Activated T-cell treated with anti-CD3 and anti-CD28 coated beads for 48 hours (primary cell): ENCODE measurements at places on chromosomes 5 and 9.
A peak's percentile ranks its signal among the peaks of the same experiment; 100 is the strongest.

- no peak for DNase-seq
These were observed 24.3 kb downstream of the HMHB1 start for GRCh38 chr5:143836161-143836725.

GRCh38 chr5:173967241-173967640 lies 21.7 kb upstream of the C5orf47 start:
- DNase-seq, result no peak

DNA sequence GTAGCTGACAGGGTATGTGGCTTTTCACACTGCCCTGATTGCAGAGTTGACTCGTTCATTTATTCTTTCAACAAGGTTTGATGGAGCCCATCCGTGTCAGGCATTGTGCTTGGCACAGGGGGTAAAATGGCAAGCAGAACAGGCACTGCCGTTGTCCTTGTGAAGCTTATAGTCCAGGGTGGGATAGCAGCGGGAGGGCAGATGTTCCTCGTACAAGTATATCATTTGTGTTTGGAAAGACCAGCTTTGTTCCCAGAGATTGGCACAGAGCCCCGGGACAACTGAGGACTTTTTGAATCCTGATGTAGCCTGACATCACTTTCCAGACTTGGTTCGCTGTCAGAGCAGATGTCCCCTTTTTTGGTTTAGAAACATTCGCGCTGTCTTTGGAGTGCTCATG lies 50.9 kb downstream of the MVB12B start:
- DNase-seq, result no peak

DNA sequence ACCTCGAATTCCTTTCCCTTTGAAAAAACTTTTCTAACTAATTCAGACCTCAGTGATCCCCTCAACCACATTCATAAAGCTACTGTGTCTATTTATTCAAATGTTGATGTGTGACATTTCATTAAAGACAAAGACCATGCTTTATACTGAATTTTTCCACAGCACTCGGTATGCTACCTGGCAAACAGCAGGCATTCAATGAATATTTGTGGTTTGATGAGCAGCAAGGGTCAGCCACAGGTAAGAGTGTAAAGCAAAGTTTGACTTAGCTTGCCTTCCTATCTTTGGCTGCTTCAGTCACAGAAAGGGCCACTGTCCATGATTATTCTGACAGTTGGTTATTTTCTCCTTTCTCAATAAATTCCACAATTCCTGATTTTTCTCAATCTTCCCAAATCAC lies 5.1 kb upstream of the CDC42SE2 start:
- DNase-seq, result no peak

- no peak for DNase-seq
These were observed 302.1 kb downstream of the PARP8 start for GRCh38 chr5:50968356-50969149.

DNA sequence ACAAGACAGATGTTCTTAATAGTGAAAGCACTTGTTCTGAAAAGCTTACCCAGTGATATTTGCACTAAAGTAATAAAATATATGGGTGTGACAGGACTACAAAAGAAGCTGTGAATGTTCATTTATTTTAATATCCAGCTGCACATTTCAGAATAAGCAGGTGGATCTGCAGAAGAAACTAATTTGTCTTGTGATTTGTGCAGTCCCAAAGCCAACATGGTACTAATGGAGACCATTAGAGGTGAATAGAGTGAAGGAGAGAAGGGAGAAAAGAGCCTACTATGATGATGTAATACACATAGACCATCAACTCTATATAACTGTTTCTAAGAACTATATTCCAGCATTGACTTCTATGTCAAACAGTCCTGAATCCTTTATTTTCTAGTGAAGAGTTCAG lies 362.8 kb downstream of the ISL1 start:
- no peak for DNase-seq

- no peak for DNase-seq
These were observed 187.6 kb upstream of the EFNA5 start for GRCh38 chr5:107858324-107858723.

DNA sequence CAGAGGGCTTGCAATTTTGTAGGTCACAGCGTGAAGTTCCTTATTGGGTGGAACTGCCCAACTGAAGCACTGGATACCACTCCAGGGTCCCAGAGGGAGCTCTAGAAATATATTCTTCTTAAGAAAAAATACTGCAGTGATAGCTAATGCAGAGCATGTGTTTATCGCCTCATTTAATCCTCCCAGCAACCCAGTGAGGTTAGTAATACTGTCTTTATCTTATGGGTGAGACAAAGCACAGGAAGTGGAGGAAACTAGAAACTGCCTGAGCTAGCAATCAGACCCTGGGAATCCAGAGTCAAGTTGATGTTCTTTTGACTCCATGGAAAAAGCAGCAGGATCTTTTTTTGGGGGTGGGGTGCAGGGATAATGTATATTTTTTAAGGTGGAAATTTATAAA lies 153.3 kb downstream of the PJA2 start:
- DNase-seq, result no peak

DNA sequence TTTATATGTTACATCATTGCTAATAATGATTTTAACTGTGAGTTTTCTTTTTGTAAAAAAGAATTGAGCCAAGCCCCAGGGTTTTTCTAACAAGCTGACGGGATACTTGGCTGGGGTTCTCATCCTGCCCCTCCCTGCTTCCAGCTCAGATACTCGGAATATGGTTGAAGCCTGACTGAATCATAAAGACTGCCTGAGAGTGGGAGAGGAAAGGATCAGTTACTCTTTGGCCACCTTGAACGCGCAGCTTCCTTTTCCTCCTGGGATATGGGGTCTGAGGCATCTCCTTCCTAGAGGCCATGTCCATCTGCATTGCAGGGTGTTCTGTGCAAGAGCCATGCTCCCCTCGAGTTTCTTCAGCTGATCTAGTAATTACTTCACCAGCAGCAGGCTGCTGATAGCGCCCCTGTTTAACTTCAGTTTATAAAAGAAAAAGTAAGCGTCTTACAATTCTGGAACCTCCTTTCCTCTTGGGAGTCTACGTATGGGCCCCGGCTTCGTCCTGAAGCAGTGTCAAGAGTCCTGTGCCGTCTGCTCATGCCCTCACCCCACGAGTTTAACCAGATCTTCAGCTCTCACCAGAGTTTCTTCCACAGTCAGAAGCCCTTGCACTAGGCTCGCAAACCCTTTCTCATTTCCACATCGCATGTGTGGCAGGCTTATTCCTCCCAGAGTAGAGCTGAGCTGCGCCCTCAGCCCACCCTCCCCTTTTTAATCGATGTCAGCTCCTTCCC lies 130.0 kb downstream of the MVB12B start:
- DNase-seq, result no peak

- no peak for DNase-seq
These were observed 74.3 kb downstream of the COL23A1 start for GRCh38 chr5:178515776-178516503.

DNA sequence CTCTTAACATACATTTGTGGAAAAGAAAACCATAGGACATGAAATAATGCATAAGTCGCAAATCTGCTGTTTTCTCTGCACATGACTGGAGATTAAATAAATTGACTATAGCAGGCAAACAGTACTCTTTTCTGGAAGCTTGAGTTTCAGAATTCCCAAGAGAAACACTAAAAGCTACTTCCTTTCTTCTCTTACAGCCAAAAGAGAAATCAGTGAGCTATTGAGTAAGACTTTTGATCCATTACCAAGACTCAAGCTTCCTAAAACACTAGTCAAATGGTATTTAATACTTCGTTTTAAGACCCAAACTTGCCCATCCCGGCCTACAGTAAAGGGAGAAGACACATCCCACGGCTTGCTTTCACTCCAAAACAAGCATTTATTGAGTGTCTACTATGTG lies 335.8 kb upstream of the PUM3 start:
- DNase-seq, result no peak

DNA sequence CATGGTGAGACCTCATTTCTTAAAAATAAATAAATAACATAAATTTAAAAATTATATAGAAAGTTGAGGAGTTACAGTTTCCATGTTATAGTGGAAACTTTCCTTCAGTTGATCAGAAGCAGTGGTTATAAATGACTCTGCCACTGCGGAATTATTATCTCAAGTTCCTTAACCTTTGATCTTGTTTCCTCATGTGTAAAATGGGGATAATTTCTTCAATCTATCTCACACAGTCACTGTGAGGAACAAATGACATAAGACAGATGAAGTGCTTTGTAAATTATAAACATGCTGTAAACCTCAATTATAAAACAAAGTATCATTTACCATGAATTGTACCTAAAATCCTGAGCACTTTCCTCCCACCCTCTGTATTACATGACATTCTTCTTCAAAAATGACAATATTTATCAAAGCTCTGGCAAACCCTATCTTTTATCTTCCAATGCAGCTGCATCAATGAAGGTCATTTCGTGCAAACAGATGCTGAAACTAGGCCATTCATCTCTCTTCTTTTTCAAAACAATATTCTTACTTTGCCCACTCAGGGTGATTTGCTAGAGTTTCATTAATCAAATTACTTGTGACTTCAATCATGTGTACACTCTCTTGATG lies 46.8 kb downstream of the TMEM245 start:
- no peak for DNase-seq

- DNase-seq, result no peak
These were observed 7.9 kb downstream of the UGT3A2 start for GRCh38 chr5:36058776-36059175.

DNA sequence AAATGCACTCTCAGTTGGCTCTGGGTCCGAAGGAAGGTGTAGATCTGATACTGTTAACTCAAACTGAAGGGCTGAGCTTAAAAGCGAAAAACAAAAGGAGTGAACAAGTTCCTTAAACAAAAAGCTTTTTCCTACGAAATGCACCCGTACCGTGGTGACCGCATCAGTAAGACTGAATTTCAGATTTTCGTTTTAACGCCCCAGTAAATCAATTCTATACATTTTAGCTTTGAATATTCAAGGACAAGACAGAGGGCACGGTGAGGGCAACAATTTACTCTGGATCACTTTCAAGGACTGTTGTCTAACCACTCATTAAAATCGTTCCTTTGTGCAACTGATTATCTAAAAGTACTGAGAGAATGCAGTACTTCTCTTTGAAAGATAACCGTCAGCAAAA lies 1.9 kb downstream of the HOMER1 start:
- DNase-seq, result no peak

- no peak for DNase-seq
These were observed 10.4 kb downstream of the DNAH5 start for GRCh38 chr5:13934125-13934524.

DNA sequence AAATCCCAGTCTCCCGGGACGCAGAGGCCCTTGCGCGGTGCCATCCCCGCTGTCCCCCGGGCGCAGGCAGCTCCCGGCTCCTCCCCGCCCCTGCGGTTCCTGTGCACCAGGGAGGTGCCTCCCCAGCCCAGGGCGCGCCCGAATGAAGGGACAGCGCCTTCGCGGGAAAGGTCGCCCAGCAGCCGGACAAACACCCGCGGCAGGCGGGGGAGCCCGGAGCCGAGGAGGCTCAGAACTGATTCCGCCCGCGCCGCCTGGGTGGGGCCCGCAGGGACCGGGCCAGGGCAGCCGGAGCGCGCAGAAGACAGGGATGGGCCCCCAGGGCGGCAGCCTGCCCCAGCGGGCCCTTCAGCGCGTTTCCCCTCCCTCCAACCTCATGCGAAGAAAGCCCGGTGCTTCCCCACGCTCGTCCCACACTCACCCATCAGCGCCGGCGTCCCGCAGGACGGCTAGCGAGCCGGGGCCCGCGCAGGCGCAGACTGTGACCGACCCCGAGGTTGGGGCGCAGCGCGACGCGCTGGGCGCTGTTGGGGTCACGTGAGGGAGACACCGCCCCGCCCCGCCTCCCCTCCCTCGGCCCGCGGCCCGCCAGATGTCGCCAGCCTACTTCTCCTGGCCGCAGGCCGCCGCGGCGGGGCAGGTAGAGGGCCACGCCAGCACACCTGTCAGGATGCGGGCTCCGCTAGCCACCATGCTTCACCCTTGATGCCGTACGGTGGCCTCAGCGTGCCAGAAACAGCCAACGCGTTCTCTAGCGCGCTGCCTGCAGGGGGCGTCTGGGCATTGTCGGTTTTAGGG lies at the start of gene SLC25A51:
SLC25A51 (minus strand) TSS at position 481 of the 798 bp plus-strand sequence. CDS start 15,577 bp downstream, outside the sequence.
- DNase-seq, result peak; percentile 92

DNA sequence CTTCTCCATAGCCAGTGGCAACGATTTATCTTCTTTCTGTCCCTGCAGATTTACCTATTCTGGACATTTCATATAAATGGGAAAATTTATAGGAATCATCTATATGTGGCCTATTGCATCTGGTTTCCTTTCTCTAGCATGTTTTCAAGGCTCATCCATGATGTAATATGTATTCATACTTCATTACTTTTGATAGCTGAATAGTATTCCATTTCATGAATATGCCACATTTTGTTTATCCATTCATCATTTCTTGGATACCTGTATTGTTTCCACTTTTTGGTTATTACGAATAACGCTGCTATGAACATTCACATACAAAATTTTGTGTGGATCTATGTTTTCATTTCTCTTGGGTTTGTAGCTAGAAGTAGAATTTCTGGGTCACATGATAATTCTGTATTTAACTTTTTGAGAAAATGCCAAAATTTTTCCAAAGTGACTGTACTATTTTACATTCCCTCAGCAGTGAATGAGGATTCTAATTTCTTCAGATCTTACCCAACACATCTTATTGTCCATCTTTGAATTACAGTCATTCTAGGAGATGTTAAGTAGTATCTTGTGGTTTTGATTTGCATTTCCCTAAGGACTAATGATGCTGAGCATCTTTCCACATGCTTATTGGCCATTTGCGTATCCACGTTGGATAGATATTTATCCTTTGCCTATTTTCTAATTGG lies 3.6 kb downstream of the IARS1 start:
- DNase-seq, result no peak

DNA sequence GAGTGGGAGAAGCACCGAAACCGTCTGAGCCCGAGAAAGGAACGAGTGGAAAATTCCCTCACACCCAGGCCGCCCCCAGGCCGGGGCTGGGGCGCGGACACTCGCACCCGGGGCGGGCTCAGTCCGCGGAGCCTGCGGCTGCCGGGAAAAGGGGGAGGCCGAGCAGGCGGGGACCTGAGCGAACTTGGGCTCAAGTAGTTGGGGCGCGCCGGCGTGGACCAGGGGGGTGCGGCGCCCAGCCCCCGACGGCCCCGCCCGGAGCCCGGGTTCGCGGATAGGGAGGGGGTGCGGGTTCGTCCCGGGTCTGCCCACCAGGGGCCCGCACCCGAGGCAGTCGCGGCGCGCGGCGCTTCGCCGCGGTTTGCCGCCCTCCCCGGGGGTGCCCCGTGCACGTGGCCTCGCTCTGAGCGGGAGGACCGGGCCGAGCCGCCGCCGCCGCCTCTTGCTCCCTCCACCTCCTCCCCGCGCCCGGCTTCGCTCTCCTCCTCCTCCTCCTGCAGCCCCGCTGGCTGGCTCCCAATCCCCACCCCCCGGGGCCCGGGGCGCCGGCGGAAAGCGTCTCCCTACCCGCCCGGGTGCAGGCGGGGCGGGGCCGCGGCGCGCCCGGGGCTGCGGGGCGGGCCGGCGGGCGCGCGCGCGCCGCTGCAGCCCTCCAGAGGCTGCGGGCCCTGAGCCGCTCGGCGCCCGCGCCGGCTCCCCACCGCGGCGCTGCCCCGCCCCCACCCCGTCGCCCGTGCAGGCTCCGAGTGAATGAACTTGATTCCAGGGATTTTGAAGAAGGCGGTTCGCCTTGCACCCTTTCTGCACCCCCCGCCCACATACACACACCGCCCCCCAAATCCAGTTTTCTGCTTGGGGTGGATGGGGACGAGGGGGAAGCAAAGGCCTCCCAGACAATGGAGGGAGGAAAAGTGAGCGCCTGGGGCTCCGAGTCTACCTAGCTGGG lies 1.3 kb upstream of the NFIB start:
- DNase-seq, result no peak

GRCh38 chr9:34121996-34122395 lies 4.5 kb downstream of the DCAF12 start:
- no peak for DNase-seq

- no peak for DNase-seq
These were observed 76.3 kb upstream of the TNC start for GRCh38 chr9:115194216-115194615.
